ENCODE measurements at places on chromosomes 1 and 21.

DNA sequence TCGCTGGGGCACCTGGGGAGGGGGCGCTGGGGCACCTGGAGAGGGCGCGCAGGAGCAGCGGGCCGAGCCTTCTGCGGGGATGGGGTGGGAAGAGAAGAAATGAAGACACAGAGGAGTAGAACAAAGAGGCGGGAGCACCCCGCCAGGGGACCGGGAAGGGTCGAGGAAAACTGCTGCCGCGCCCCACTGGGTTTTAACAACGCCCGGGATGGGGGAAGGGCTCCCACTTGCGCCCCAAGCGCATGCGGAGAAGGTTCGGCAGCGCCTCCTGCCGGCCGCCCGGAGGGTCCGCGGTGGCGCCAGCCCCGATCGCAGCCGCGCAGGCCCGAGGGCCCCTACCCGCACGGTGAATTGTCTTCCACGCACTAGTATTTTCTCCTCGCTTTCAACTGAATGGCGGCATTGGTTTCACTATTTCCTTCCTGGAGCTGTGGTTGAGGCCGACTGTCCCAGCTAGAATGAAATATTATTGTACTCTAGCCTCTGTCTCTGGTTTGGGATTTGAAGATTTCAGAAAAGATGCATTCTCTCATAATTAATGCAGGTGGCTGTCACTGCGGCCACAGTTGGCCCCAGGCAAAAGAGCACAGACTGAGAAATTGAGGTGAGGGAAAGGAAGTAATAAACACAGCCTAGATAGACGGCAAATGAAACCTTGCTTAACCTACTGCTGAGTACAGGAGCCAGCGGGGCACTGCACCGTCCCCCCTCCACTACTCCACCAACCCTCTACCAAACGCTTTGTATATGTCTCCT lies 57.3 kb downstream of the MAB21L3 start:
- peak; percentile 57 for DNase-seq

DNA sequence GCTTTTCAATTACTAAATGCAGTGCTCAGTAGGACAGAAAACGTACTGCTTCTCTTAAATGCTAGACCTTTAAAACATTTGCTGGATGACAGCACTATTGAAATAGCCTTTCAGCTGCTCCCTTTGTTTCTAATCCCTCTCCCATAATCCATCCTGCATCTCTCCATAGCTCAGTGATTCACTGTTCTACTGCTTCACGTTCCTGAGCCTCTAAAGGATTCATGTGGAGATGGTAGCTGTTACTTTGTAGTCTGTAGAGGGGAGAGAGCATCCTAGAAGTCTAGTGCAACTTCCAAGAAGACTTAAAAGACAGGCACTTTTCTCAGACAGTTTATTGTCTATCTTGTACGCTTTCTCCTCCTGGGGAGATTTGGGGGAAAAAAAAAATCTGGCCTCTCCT lies 51.4 kb downstream of the LRRC8B start:
- DNase-seq = no peak

DNA sequence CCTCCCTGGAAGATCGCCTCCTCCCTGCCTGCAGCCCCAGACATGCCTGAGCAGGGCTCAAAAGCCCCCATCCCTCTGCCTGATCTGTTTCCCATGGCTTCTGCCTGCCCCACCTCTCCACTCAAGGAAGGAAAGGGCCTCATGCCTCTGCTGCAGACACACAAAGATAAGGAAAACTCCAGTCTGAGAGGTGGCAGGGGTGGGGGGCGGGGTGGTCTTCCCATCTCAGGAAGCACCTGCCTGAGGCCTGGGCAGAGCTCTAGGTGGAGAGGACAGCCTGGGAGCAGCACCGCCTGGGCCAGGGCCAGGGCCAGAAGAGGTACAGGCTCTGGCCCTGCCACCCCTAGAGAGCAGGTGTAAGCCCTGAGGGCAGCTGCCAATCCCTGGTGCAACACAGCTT lies 4.1 kb upstream of the GJB3 start:
- DNase-seq = no peak

GRCh38 chr21:26844258-26845065 lies 747 bp downstream of the ADAMTS1 start:
- DNase-seq = peak; percentile 44

DNA sequence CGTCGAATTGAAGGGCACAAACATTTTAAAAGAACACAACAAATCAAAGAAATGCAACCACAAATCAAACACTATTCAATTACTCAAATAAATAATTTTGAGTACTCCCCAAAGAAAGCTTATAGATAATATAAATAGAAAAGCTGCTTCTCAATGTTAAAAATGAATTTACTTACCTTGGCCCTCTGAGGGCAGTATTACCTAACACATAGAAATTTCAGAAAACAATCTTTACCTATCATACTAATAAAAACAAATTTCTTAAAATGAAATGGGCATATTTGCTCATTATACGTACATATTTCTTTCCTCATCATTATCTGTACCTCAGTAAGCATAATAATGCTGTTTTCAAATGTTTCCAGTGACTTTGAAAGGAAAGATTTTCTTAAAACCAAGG lies 141.8 kb downstream of the AKT3 start:
- no peak for DNase-seq

GRCh38 chr1:98164509-98164908 lies 243.7 kb upstream of the DPYD start:
- DNase-seq = no peak

- DNase-seq = peak; percentile 75
Observed at GRCh38 chr1:235068158-235069121, 60.2 kb downstream of the TOMM20 start.
